ENCODE measurements at places on chromosomes 7 and 10.

- H3K27me3 ChIP-seq, result no peaks in the 10 kb centered on the region
- H3K36me3 ChIP-seq, result no peaks in the 10 kb centered on the region
- DNase-seq, result no peak
- no peak overlapping the region for H3K4me3 ChIP-seq
- H3K27ac ChIP-seq, result no peak overlapping the region
Observed at GRCh38 chr10:52440612-52441285, 126.7 kb downstream of the DKK1 start.

GRCh38 chr10:72049969-72050781 lies 38.2 kb downstream of the SPOCK2 start:
- peaks cover 6% of the 10 kb centered on the region for H3K27me3 ChIP-seq
- no peak for DNase-seq
- H3K4me1 ChIP-seq, result no peaks in the 10 kb centered on the region
- no peaks in the 10 kb centered on the region for H3K36me3 ChIP-seq

GRCh38 chr7:129989466-129989865 lies 36.7 kb upstream of the UBE2H start:
- no peak overlapping the region for H3K27ac ChIP-seq
- peak; percentile 34 for DNase-seq
- H3K4me1 ChIP-seq, result no peaks in the 10 kb centered on the region
- no peaks in the 10 kb centered on the region for H3K36me3 ChIP-seq
- no peaks in the 10 kb centered on the region for H3K27me3 ChIP-seq

- DNase-seq, result no peak
- no peak overlapping the region for H3K27ac ChIP-seq
- H3K4me3 ChIP-seq, result no peak overlapping the region
- no peaks in the 10 kb centered on the region for H3K27me3 ChIP-seq
- no peaks in the 10 kb centered on the region for H3K4me1 ChIP-seq
Observed at GRCh38 chr7:15778191-15778590, 91.7 kb upstream of the MEOX2 start.

DNA sequence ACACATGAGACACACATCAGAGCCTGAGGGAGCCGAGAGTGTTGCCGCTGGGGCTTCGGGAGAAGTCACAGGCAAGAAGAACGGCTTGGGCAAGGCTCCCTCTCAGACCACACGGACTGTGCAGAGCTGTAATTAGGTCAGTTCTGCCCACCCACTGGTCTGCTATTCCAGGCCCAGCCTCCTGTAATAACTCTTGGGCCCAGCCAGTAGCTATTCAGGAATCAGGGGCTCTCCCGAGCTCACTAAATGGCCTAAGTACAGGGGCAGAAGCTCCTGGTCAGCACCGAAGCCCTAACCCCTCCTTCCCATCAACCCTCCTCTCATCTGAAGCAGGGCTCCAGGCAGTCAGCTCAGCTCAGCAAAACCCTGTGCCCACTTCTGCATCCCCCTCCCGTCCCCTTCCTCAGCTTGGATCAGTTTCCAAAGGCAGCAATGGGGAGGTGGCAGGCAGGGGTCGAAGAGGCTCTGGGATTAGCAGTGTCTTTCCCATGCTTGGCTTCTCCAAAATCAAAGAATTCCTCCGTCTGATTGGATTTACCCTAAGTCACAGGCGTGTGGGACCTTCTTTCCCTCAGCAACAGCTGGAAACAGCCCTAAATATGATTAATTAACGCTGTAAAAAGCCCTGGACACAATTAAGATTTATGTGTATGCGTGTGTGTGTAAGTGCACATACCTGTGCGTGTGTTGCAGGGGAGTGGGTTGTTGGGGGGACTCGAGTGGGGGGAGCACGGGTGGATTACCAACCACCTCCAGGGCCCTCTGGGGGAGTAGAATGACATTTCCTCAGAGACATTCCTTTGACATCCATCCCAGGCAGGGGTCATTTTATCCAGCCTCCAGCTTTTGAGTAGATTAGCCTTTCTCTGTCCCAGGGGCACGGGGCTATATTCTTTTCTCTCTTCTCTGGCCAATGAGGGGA lies 48.4 kb upstream of the BTRC start:
- no peak overlapping the region for H3K4me3 ChIP-seq
- no peaks in the 10 kb centered on the region for H3K4me1 ChIP-seq
- DNase-seq, result no peak
- H3K36me3 ChIP-seq, result no peaks in the 10 kb centered on the region

GRCh38 chr10:31133792-31134310 lies 102.2 kb upstream of the ZNF438 start:
- peak; percentile 79 for DNase-seq
- no peaks in the 10 kb centered on the region for H3K36me3 ChIP-seq
- peak overlapping the region; percentile 17 for H3K4me3 ChIP-seq
- H3K27ac ChIP-seq, result peak overlapping the region; percentile 93

DNA sequence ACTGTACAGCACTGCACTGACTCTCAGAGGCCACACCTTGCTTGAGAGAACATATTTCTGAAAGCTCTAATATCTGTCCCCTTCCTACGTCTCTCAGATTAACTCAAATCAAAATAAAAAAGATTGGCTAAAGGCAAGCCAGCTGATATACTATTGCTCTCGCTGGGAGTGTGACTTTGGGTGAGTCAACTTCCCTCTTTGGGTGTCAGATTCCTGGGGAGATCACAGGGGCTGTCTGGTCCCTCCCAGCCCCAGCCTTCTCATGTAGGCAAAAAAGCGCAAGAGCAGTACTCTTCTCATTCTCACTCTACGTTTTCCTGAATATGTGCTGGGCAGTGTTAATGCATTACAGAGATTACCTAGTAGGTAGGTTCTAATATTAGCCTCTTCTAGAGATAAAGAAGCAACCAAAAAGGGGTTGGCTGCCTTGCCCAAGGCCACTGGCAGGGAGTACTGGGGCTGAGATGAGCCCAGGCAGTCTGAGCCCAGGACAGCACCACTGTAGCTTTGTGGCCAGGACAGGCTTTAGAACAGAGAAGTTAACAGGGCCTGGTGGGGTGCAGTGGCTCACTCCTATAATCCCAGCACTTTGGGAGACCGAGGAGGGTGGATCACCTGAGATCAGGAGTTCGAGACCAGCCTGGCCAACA lies 9.1 kb upstream of the DENND2A start:
- H3K27me3 ChIP-seq, result no peaks in the 10 kb centered on the region
- peak; percentile 57 for DNase-seq
- H3K4me1 ChIP-seq, result no peaks in the 10 kb centered on the region
- H3K4me3 ChIP-seq, result no peak overlapping the region

- H3K27ac ChIP-seq, result no peak overlapping the region
- H3K4me3 ChIP-seq, result no peak overlapping the region
- no peaks in the 10 kb centered on the region for H3K4me1 ChIP-seq
- DNase-seq, result no peak
- no peaks in the 10 kb centered on the region for H3K36me3 ChIP-seq
- no peaks in the 10 kb centered on the region for H3K27me3 ChIP-seq
Observed at GRCh38 chr7:20562461-20562860, 53.0 kb upstream of the ABCB5 start.

- H3K36me3 ChIP-seq, result no peaks in the 10 kb centered on the region
- H3K27ac ChIP-seq, result no peak overlapping the region
- H3K4me3 ChIP-seq, result no peak overlapping the region
Observed at GRCh38 chr10:27625452-27626211, 120.0 kb downstream of the MKX start.

- H3K4me3 ChIP-seq, result no peak overlapping the region
- H3K36me3 ChIP-seq, result no peaks in the 10 kb centered on the region
- H3K27ac ChIP-seq, result no peak overlapping the region
Observed at GRCh38 chr10:104711302-104711721, 70.2 kb downstream of the SORCS3 start.

DNA sequence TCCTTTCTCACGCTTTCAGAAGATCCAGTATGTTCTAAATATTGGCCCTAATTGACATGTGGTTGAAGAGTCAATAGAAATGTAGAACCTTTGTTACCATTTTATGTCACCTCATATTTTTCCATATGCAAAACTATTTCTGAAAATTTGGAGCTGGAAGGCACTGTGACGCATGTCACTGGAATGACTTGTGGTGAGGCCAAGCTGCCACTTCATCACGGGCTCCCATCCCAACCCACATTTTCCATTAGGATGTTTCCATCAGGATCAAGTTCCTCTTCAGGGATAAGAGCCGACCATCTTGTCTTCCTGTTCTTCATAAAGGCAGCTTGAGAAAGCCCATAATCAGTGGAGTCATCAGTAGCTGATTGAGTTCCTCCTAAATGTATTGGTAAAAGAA lies 1241.7 kb downstream of the GATA3 start:
- no peaks in the 10 kb centered on the region for H3K27me3 ChIP-seq
- H3K4me1 ChIP-seq, result no peaks in the 10 kb centered on the region
- no peaks in the 10 kb centered on the region for H3K36me3 ChIP-seq
- H3K27ac ChIP-seq, result no peak overlapping the region
- H3K4me3 ChIP-seq, result no peak overlapping the region

GRCh38 chr7:96089511-96089910 lies 232.4 kb downstream of the SLC25A13 start:
- H3K4me1 ChIP-seq, result peaks cover 5% of the 10 kb centered on the region
- no peak overlapping the region for H3K27ac ChIP-seq
- H3K27me3 ChIP-seq, result no peaks in the 10 kb centered on the region

GRCh38 chr10:50289196-50289595 lies 37.9 kb upstream of the ASAH2 start:
- H3K27me3 ChIP-seq, result no peaks in the 10 kb centered on the region
- DNase-seq, result no peak
- no peaks in the 10 kb centered on the region for H3K36me3 ChIP-seq
- H3K4me1 ChIP-seq, result no peaks in the 10 kb centered on the region

DNA sequence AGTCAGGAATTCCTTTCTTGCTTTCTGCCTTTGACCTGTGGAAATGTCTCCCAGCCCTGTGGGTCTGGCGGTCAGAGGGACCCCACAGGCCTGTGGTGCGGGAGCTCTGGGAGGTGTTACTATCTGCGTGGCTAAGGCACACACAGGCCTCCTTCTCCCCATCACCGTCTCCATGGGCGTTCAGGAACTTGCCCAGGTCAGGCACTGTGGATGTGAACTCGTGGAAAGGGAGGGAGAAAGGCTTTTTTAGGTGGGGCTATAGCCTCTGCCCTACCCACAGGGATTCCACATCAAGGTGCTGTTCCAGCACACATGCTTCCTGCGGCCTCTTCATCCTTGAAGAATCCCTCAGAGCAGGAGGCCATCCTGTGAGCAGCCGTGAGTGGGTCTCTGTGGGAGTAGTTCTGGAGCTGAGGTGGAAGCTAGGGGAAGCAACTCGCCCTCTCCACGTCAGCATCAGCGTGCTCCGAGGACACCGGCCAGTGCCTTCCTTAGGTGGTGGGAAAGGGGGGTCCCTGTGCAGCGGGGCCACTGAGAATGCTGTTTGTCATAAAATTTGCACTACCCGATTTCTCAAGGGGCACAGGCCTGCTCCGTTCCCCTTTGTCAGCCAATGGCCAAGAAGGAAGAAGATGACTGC lies 7.5 kb upstream of the ATP6V0E2 start:
- no peak overlapping the region for H3K4me3 ChIP-seq
- H3K4me1 ChIP-seq, result no peaks in the 10 kb centered on the region
- H3K27me3 ChIP-seq, result no peaks in the 10 kb centered on the region
- H3K27ac ChIP-seq, result no peak overlapping the region

- H3K36me3 ChIP-seq, result no peaks in the 10 kb centered on the region
- H3K4me1 ChIP-seq, result peaks cover 3% of the 10 kb centered on the region
- peak; percentile 54 for DNase-seq
- no peak overlapping the region for H3K27ac ChIP-seq
- no peak overlapping the region for H3K4me3 ChIP-seq
Observed at GRCh38 chr10:68876246-68877138, 24.6 kb upstream of the DDX50 start.

GRCh38 chr10:101646364-101646763 lies 48.6 kb downstream of the FBXW4 start:
- DNase-seq, result no peak
- no peak overlapping the region for H3K4me3 ChIP-seq
- no peaks in the 10 kb centered on the region for H3K27me3 ChIP-seq

DNA sequence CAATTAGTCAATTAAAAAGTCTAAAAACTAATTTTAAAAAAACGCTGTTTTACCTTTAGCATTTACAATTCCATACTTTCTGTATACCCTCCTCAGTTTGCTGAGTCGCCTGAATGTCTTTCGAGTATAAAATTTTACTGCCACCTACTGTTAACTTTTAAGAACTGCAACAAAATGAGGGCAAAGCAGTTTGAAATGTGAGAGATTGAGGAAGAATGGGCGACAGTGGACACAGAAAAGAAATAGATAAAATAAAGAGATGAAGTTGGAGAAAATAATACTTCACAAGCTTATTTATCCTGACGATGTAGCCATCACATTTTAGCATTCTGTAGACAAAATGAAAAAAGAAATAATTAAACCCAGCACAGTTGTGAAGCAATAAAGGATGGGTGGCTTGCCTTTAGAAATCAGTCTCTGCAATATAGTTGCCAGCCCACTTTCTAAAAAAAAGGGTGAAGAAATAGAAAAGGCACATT lies 110.8 kb upstream of the PTN start:
- H3K4me3 ChIP-seq, result no peak overlapping the region
- DNase-seq, result peak; percentile 73

DNA sequence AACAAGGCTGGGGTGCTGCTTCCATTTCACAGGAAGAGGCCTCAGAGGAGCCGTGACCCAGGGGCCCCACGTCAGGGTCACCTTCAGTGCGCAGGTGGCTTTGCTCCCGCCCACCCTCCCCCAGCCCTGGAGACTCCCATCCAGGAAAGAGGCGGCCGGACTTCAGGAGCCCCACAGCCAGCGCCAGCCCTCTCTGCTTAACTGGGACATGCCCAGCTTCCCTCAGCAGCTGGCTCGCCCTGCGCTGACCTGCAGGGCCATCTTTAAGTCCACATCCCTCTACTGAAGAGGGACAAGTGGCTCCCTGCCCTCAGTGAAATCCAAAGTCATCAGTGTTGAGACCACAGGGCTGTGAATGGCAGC lies 141.9 kb upstream of the PPP2R2D start:
- H3K4me1 ChIP-seq, result no peaks in the 10 kb centered on the region
- H3K4me3 ChIP-seq, result no peak overlapping the region
- H3K27ac ChIP-seq, result no peak overlapping the region
- H3K27me3 ChIP-seq, result no peaks in the 10 kb centered on the region

- H3K27me3 ChIP-seq, result no peaks in the 10 kb centered on the region
- H3K4me3 ChIP-seq, result no peak overlapping the region
- DNase-seq, result no peak
- H3K4me1 ChIP-seq, result no peaks in the 10 kb centered on the region
Observed at GRCh38 chr7:95027234-95027872, 120.0 kb downstream of the PPP1R9A start.

- no peaks in the 10 kb centered on the region for H3K4me1 ChIP-seq
- no peaks in the 10 kb centered on the region for H3K27me3 ChIP-seq
- H3K4me3 ChIP-seq, result no peak overlapping the region
- H3K36me3 ChIP-seq, result no peaks in the 10 kb centered on the region
- DNase-seq, result no peak
- H3K27ac ChIP-seq, result no peak overlapping the region
Observed at GRCh38 chr7:138590154-138590553, 111.0 kb downstream of the SVOPL start.

- DNase-seq, result no peak
- H3K4me3 ChIP-seq, result no peak overlapping the region
- H3K4me1 ChIP-seq, result peaks cover 3% of the 10 kb centered on the region
- H3K27ac ChIP-seq, result no peak overlapping the region
Observed at GRCh38 chr7:3265388-3265787, 35.7 kb upstream of the SDK1 start.

- peak; percentile 40 for DNase-seq
- H3K4me3 ChIP-seq, result no peak overlapping the region
- no peaks in the 10 kb centered on the region for H3K27me3 ChIP-seq
- H3K36me3 ChIP-seq, result no peaks in the 10 kb centered on the region
Observed at GRCh38 chr7:73811760-73812168, 19.0 kb upstream of the CLDN4 start.

- peaks cover 13% of the 10 kb centered on the region for H3K4me1 ChIP-seq
- no peaks in the 10 kb centered on the region for H3K36me3 ChIP-seq
- no peaks in the 10 kb centered on the region for H3K27me3 ChIP-seq
- peak; percentile 75 for DNase-seq
- peak overlapping the region; percentile 56 for H3K27ac ChIP-seq
Observed at GRCh38 chr7:55245271-55245723, 119.8 kb upstream of the LANCL2 start.
